Skin of body (tissue), 3 donors: ENCODE measurements at places on chromosomes 3 and 15. TPM values are rescaled to one million over a fixed set of nuclear protein-coding genes. Genes with fewer than 3 reads are reported as not detected.
A peak's percentile ranks its signal among the peaks of the same experiment; 100 is the strongest.

Gene GRK7
- 0.10 TPM for total RNA-seq

Gene TMEM43
- 71.4 TPM for total RNA-seq

Gene TRMT10C
- 33.2 TPM for total RNA-seq

Gene SYNM
- total RNA-seq: 22.0 TPM

Gene SKIC8
- total RNA-seq: 53.2 TPM

Gene KIF15
- 9.5 TPM for total RNA-seq

Gene SLC28A1
- not detected for total RNA-seq

Gene COL8A1
- total RNA-seq: 6.2 TPM

DNA sequence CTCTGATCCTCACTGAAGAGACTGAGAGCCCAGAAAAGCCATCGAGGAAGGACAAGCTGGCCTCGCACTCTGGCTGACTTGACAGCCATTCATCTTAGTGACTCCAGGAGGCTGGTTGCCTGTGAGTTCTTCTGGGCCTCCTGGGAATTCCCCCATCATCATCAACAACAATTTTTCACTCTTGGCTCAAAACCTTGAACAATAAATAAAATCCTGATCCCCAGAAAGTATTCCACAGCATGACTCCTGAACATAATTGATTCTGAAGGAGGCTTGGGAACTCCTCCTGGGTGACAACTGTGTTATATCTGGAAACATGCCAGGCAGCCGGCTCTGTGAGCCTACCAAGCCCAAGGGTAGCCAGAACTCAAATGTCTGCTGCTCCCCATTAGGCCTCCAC lies 188.6 kb downstream of the SHQ1 start:
- DNase-seq: no peak

DNA sequence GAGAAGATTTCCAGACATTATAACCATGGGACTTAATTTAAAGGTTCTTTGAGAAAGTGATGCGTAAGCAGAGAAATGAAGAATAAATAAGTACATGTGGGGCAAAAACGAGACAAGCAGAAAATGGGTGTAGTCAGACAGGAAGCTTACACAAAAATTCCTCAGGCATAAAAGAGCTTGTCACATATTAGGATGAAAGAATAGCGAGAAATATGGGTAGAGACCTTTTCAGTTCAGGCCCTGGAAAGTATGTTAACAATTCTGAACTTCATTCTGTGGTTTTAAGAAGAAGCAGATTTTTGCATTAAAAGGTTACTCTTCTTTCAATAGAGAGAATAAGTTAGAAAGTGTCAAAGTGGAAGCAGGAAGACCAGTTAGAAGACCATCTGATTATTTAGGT lies 352.4 kb downstream of the ROBO1 start:
- peak; percentile 25 for DNase-seq

- DNase-seq: no peak
Observed at GRCh38 chr3:121649645-121650044, 11.1 kb downstream of the HCLS1 start.

GRCh38 chr3:185527364-185527763 lies 25.0 kb downstream of the LIPH start:
- DNase-seq: no peak

GRCh38 chr15:80264031-80264430 lies 12.0 kb upstream of the CTXND1 start:
- no peak for DNase-seq

DNA sequence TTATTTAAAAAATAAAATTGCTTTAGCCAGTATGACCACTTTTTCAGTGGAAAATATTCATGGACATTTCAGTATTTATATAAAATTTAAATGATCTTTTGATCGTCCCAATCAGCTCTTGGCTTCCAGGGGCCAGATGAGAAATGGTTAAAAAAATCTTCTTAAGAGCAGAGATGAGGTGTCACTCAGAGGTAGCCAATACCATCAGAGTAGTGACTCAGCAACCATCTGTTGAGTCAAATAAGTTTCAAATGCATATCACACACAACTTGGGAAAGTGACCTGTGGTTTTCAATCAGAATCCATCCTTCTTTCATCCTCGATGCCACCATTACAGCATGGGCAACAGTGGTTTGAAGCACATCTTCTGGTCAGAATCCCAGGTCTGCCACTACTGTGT lies 958.8 kb upstream of the NR2F2 start:
- DNase-seq: no peak

GRCh38 chr15:57097246-57097645 lies 178.8 kb downstream of the TCF12 start:
- no peak for DNase-seq

DNA sequence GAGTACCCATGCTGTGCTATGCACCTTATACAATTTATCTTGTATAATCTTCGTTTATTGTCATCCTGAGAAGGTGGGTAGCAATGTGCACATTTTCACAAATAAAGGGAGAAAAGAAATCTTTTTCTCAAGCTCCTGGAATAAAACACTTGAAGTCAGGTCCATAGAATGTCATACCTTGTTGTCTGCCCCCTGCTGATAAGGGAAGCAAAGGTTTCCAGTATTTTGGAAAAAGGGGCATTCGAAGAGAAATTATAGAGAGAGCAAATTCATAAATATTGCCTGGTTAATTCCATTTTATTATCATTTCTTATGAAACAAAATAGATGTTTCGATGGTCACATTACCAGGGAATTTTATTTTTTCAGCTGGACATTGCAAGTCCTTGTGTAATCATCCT lies 277.8 kb downstream of the RAP2B start:
- DNase-seq: no peak
